ENCODE measurements at places on chromosomes 16 and 17. TPM values are rescaled to one million over a fixed set of nuclear protein-coding genes. Genes with fewer than 3 reads are reported as not detected.
A peak's percentile ranks its signal among the peaks of the same experiment; 100 is the strongest.

DNA sequence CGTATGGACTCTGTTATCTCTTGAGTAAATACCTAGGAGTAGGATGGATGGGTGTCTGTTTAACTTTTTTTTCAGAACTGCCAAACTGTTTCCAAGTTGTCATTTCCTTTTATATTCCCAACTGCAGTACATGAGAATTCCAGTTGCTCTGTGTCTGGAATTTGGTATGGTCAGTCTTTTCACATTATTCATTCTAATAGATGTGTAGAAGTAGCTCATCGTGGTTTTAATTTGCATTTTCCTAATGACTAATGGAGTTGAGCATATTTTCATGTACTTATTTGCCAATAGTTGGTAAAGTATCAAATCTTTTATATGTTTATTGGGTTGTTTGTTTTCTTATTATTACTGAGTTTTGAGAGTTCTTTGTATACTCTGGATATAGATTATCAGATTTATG is 27.0 kb downstream of the MRTFB start:
- no peak for DNase-seq

GRCh38 chr16:23374721-23375510 is 72.8 kb downstream of the SCNN1B start:
- no peak for DNase-seq

DNA sequence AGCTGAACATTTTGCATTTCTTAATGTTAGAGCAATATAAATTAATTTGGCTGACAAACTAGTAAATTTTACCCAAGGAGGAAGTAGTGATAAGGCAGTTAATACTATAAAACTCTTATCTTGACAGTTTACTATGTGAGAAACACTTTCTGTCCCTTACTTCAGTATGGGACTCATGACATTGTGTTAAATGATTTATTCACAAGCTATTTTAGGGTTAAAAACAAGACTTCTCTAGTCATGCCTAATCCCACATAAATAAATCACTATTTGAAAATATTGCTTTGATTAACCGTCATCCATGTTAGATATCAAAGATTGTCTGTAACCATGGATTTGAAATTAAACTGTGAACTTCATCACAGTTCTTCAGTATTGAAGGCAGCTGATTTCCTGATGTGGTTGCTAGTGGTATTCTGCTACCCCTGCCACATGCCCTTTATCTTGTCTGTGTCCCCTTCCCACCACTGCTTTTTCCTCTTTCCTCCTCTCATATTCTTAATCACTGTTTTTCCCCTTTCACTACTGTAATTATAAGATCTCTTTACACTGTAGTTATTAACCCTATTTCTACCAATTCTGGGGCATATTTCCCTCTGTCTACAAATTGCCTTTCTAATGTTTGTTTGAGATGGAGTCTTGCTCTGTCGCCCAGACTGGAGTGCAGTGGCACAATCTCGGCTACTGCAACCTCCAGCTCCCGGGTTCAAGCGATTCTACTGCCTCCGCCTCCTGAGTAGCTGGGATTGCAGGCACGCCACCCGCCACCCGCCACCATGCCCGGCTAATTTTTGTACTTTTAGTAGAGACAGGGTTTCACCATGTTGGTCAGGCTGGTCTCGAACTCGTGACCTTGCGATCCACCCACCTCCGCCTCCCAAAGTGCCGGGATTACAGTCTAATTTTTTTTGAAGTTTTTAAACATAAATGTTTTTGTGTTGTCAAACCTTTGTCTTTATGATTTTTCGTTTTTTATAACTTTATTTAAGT is 95.6 kb downstream of the STXBP4 start:
- DNase-seq, result no peak

DNA sequence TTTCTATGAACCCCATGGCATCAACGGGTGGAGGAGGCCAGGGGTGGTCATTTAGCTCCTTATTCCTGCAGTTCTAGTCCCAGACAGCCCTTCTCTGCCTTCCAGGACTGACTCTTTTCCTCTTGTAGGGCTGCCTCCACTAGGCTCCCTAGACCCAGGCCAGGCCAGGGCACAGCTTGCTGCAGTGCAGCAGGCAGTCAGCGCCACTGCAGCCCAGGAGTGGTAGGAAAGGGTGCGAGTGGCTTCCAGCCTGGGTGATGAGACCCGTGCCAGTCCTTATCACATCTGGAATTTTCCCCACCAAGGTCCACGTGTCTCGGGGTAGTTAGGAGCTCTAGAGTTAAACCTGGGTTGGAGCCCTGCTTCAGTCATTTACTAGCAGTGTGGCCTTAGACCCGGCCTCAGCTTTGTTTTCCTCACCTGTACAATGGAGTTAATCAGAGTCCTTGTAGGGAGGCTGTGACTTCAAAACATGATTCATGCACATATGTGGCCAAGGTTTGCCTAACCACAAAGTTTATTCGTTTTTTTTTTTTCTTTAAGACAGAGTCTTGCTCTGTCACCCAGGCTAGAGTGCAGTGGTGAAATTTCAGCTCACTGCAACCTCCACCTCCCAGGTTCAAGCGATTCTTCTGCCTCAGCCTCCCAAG is 4.7 kb downstream of the SLC5A11 start:
- DNase-seq, result no peak

DNA sequence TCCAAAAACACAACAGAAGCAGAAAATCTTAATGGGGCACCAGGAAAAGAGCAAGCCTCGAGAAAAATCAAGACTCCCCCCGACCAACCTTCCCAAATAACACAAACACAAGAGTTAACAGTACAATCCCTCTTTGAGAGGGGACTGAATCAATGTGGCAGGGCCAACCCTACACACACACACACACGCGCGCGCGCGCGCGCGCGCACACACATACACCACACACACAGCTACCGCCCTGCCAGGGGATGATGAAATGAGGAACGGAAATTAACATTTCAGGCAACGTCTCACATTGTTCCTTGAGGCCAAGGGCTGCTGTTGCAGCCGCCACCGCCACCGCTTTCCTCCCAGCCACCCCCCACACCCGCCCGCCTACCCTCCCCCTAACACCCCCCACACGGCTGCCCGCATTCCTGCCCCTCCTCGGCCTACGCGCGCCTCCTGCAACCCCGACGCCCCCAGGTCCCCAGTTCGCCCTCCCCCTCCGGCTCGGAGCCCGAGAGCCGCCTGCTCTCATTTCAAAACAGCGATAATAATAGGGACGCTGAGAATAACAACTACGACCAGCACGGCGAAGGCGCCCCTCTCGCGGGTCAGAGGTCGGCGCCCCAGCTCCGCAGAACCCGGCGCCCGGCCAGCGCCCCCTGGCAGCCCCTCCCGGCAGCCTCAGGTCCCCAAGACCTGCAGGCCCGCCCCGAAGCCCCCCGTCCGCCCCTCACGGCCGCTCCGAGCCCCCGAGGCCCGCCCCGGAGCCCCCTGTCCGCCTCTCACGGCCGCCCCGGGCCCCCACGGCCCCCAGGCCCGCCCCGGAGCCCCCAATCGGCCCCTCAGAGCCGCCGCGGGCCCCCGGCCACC is 1.1 kb downstream of the ANKRD11 start:
- peak; percentile 96 for DNase-seq

DNA sequence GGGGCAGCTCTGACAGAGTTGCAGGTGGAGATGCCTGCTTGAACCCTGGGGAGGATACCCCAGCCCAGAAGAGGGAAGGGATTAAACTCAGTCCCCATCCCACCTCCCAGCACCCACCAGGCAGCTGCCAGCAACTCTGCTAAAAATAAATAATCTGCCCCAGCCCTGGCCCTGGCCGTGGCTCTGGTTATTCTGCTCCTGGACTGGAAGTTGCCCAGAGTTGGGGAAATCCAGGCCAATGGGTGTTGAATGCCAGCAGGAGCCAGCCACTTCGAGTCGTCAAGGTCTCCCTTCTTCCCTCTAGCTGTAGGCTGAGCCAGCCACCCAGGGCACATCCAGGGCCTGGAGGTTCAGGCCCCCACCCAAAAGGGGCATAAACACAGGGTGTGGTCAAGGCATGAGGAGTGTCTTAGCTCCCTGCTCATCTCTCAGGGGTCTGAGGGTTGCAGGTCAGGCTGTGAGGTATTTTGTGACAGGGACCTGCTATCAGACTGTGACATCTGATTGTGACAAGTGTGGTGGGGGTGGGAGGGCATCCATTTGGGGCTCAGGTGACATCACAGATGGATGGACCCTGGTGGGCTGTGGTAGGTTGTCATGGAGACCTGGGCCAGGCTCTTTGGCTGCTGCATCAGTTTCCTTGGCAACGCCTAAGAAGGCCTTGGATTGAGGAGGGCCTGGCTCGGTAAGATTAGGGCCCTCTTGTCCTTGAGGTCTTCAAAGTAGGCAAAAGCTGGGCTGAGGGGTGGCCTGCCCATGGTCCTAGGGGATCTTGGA is 1.0 kb upstream of the RRAD start:
- no peak for DNase-seq

DNA sequence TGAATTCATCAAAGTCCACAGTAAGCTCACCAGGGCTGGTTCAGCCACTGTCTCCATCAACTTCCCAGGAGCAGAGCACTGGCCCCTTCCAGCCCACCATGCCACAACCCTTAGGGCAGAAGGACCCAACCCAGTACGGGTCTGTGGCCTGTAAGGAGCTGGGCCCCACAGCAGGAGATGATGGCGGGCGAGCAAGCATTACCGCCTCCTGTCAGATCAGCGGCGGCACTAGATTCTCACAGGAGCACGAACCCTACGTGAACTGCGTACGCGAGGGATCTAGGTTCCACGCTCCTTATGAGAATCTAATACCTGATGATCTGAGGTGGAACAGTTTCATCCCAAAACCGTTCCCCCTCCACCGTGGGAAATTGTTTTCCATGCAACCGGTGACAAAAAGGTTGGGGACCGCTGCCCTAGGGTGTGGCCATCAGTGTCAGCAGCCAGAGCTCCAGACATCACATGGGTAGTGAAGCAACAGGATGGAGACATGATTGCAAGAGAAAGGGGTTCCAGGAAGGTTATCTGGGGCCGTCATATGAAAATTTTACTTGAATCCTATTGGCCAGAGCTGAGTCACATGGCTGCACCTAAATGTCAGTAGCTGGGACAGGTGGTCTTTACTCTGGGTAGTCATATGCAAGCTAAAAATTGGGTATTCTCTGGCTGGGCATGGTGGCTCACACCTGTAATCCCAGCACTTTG is 12.4 kb upstream of the SLC25A19 start:
- no peak for DNase-seq

DNA sequence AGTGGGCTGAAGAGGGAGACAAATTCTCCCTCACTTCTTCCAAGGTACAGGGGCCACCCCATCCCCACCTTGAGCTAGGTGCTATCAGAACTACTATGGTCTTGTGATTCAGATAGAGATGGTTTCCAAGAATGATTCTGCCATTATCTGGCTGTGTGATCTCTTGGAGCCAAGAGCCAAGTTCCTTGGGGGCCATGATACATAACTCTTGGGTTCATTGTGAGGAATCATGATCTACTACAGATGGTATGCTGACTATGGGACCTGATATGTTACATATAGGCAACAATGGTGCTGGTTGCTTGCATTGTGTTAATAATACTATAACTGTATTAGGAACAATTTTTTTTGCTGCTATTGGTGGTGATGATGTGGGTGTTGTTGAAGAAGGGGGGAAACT is 45.7 kb downstream of the DYNLRB2 start:
- no peak for DNase-seq

DNA sequence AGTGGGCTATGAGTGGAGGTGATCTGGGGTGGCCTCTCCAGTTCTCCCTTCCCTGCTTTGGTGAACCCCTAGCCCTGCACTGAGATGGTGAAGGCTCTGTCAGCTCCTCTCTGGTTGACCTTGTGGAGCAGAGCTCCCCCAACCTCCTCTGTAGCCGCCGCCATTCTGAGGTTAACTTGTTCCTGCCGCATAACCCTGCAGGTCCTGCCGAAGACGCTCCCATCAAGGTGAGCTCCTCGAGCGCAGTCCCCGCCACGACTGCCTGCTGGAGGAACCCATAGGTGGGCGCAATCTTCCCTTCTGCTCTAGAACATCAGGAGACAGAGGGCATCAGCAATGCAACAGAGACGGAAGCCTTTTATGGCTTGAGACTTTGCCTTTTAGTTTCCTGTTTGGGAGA is 15.2 kb upstream of the SLC47A2 start:
- no peak for DNase-seq

GRCh38 chr16:78606545-78606944 is 507.1 kb downstream of the WWOX start:
- DNase-seq, result no peak

DNA sequence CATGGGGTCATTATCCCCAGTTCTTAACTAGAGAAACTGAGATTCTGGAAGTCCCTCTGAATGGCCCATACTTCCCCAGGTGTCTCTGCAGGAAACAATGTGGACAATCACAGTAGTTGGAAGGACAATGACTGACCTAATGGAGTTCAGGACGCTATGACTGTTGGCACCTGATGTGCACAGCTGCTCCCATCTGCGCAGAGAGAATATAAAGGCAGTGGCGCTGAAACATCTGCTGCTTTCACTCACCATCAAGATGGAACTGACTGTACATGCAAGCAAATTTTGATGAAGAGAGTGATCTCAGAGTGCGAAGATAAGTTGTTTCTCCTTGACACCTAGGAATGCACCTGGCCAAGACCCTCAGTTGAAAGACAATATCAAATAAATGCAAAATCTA is 395.7 kb upstream of the ASIC2 start:
- DNase-seq, result no peak

DNA sequence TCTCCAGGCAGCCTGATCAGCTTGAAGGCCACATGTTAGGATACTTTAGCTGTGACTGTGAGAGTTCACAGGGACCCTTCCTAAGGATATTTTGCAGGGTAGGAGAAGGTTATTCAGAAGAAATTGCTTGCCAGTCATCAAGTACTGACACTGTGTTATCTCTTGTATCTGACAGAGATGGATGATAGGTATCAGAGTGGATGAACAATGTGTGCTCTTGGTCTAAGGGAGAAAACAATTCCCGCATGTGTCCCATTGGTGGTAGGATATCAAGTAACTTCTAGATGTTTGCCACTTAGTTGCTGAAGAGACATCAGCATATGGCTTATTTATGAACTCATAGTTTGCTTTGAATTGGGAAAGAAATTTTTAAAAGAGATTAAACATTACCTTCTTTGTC is 219.3 kb downstream of the SPECC1 start:
- DNase-seq, result no peak

DNA sequence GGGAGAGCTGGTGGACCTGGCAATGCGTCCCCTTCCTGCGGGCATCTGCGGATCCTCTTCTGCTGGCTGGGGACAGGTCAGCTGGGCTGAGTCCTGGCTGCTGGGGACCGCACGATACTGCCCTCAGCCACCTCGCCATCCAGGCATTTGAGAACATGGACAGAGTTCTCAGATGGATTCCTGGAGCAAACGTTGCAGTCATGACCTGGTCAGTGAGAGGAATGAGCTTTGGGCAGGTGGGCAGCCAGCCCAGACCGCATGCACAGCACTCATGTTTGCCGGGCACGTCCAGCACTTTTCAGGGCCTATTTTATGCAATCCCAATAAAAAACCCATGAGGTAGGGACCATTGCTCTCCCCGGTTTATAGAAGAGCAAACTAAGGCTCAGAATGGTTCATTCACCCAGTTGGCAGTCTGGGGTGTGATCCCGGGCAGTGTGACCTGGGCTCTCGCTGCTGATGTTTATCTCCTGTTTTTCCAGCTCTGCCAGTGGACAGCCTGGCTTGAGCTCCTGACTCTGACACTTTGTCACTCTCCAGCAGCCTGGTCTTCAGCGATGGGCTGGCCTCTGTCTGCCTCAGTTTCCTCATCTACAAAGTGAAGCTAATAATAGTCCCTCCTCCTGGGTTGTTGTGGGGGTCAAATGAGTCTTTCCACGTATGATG is 294.7 kb downstream of the IRF8 start:
- DNase-seq, result no peak

TBC1D3C gene
- not detected for total RNA-seq

NKD1 gene
- 0.04 TPM for total RNA-seq

LGALS9B gene
- total RNA-seq, result not detected

TNFRSF17 gene
- 38.8 TPM for total RNA-seq

CCL14 gene
- total RNA-seq, result not detected

ZACN gene
- 1.2 TPM for total RNA-seq

SNX20 gene
- total RNA-seq, result 1.5 TPM

OR4D1 gene
- not detected for total RNA-seq

OTOP3 gene
- not detected for total RNA-seq

GINS2 gene
- 142 TPM for total RNA-seq

SDK2 gene
- 0.32 TPM for total RNA-seq

Measured in OCI-LY7 (cell line).